Fibroblast of skin of right biceps (primary cell): ENCODE measurements at places on chromosomes 12 and 14.

- peak; percentile 50 for DNase-seq
Observed at GRCh38 chr12:108560321-108560721, 652 bp downstream of the SART3 start.

GRCh38 chr12:304805-305204, 42.2 kb upstream of the SLC6A13 start:
- no peak for DNase-seq

- DNase-seq = no peak
Observed at GRCh38 chr14:41597647-41598046, 9.0 kb upstream of the LRFN5 start.

DNA sequence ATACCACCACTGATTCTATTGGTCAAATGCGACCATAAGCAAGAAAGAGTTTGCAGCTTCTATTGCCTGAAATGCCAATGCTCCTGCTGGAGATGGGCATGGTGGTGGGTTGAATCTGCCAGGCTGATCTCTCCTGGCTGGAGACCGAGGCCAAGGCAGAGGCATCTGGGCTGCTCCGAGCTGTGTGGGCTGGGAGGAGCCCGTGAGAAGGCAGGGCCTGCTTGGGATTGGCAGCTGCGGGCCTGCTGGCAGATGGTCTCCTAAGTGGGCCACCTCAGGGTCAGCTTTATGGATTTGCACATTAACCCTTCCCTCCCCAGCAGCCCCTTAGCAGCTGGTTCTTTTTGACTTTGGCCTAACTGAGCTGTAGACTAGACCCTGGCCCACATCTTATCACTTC, 25.4 kb downstream of the SRRM4 start:
- DNase-seq = no peak

DNA sequence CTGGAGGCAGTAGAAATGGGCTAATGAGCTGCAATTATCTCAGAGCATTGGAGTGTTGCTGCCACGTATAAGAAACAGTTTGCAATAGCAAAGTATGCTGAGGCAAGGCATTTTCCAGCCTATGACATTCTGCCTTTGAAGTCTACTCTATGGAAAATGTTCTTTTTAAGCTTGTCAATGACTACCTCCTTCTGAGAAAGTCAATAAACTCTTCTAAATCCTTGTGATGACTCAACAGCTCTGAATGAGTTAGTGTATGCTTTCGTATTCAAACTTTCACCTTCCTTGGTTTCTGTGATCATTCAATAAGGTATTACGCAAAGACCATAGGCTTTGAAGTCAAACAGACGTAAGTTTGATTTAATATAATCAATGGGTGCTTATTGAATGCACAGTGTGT, 111.2 kb downstream of the CAPZA3 start:
- DNase-seq = peak; percentile 48

- no peak for DNase-seq
Observed at GRCh38 chr12:26808766-26809476, 24.1 kb downstream of the ITPR2 start.
